ENCODE measurements at places on chromosomes 5 and 9. TPM values are rescaled to one million over a fixed set of nuclear protein-coding genes. Genes with fewer than 3 reads are reported as not detected.

DNA sequence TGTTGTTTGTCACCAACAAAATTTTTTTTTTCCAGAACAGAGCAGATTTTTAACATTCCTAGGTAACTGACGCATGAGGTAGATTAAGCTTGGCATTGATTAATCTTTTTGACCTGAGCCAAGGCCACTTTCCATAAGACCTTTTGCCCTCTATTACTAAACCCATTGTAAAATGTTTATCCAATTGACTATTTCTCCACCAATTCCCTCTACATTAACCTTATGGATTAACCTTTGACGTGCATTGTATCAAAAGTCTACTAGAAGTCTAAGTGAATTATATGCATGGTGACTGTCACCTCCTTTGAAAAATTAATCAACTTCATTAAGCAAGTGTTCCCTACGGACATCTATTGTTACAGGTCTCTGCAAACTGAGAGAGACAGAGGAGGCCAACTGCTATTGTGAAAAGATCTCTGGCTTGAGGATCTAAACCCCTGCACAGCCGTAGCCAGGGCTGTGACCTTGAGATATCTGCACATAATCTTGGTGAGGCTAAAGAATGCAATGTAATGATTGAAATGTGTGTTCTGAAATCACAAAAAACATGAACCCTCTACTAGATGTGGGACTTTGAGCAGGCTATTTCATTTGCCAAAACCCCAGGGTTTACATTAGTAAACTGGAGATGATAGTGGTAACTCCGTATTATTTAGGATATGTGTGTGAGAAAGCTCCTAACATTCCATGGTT lies 632.2 kb downstream of the TLR4 start:
- H3K4me1 ChIP-seq, result peaks cover 15% of the 10 kb centered on the region
- no peak for DNase-seq
- no peaks in the 10 kb centered on the region for H3K36me3 ChIP-seq
- H3K27me3 ChIP-seq, result no peaks in the 10 kb centered on the region
- no peak overlapping the region for H3K27ac ChIP-seq
- H3K4me3 ChIP-seq, result no peak overlapping the region

GRCh38 chr5:115796656-115797055 lies 19.8 kb downstream of the CDO1 start:
- no peaks in the 10 kb centered on the region for H3K4me1 ChIP-seq
- H3K27me3 ChIP-seq, result no peaks in the 10 kb centered on the region
- H3K27ac ChIP-seq, result no peak overlapping the region
- H3K36me3 ChIP-seq, result no peaks in the 10 kb centered on the region

DNA sequence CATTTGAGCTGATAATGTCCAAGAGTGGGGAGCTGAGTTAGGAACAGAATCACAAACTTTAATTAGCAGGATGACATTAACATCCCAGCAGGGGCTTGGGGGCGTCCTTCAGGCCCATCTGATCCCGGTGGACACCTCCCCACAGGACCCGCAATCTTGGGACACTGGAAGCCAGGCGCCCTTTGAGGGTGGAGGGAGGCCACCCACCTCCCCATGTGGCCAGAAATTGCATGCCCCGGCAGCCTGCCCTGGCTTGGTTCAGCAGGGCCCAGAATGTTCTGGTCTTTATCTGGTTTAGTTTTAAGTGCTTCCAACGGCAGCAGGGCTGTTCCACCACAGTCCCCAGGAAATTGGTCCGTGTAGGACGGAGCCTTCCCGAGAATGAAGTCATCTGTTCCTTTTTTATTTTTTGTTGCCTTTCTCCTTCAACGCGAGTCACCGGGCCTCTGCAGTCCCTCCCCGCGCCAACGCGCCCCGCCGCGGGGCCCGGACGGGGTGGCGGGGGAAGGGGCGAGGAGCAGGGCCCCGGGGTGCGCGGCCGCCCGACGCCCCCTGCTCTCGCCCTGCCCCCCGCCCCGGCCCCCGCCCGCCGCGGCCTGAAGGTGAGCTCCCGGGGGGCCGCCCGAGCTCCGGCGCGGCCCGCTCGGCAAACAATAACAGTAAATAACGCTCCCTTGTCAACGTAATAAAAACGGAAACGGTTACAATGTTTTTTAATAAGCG lies 207.9 kb downstream of the C9orf50 start:
- H3K27me3 ChIP-seq, result no peaks in the 10 kb centered on the region
- DNase-seq, result peak; percentile 58
- H3K36me3 ChIP-seq, result no peaks in the 10 kb centered on the region
- peaks cover 25% of the 10 kb centered on the region for H3K4me1 ChIP-seq
- peak overlapping the region; percentile 77 for H3K4me3 ChIP-seq

DNA sequence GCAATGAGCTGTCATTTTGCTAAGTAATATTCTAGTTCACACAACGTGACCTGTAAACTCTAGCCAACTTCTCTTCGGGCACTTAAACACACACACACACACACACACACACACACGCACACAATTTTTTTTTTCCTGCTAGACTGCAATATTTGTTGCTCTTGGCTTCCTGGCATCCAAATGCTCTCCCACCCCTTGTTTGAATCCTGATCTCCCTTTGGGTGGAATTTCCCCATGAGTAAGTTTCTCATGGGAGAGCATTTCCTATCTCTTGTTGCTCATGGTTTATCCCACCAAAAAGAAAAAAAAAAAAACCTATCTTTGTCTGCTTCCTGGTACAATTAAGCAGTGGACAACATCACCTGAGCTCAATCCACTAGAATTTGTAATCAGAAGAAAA lies 54.7 kb upstream of the TSLP start:
- no peak overlapping the region for H3K4me3 ChIP-seq
- peaks cover 9% of the 10 kb centered on the region for H3K4me1 ChIP-seq
- H3K36me3 ChIP-seq, result no peaks in the 10 kb centered on the region
- no peak overlapping the region for H3K27ac ChIP-seq

- DNase-seq, result no peak
- H3K27me3 ChIP-seq, result no peaks in the 10 kb centered on the region
- peaks cover 10% of the 10 kb centered on the region for H3K4me1 ChIP-seq
- H3K27ac ChIP-seq, result no peak overlapping the region
These were observed 605.4 kb downstream of the DNAH5 start for GRCh38 chr5:13339093-13339492.

- no peaks in the 10 kb centered on the region for H3K27me3 ChIP-seq
- peaks cover 13% of the 10 kb centered on the region for H3K4me1 ChIP-seq
These were observed 172.2 kb downstream of the TRPM3 start for GRCh38 chr9:70949239-70949638.

DNA sequence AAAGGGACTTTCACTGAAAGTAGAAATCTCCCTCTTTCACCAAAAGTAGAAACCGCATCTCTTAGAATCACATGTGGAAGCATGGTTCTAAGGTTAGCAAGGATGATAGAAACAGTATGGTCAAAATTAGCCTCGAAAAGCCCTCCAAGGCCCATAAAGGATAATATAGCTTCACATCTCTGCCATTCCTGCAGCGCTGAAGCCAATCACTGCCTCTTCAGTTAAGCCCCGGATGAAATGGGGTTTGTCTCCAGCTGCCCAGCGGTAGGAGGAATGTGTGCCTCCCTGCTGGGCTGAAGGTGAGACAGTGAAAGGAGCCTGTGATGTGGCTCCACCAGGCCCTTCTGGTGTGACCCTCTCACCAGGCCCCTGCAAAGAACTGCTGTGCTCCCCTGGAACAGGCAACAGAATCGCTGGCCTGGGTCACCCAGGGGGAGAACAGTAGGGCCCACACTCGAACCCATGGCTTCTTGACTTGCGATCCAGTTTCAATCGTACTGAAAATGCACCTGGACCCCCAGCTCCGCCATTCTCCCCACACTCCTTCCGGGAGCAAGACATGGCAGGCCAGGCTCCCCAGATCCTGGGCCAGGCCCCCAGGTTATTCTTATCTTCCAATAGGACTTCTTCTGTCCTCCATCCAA lies 47.2 kb downstream of the CAMK2A start:
- no peaks in the 10 kb centered on the region for H3K4me1 ChIP-seq
- no peak overlapping the region for H3K27ac ChIP-seq
- 0 out of 2 replicates have a peak, but pooled peaks cover 4% of the 10 kb centered on the region for H3K27me3 ChIP-seq
- no peak overlapping the region for H3K4me3 ChIP-seq
- no peaks in the 10 kb centered on the region for H3K36me3 ChIP-seq

- no peak overlapping the region for H3K27ac ChIP-seq
- H3K4me1 ChIP-seq, result no peaks in the 10 kb centered on the region
- DNase-seq, result no peak
- no peaks in the 10 kb centered on the region for H3K27me3 ChIP-seq
- H3K36me3 ChIP-seq, result no peaks in the 10 kb centered on the region
- H3K4me3 ChIP-seq, result no peak overlapping the region
These were observed 473.9 kb upstream of the CYLC2 start for GRCh38 chr9:102521097-102521755.

The FAM114A2 gene
- total RNA-seq, result 18.9 TPM

GRCh38 chr5:87008751-87009560 lies 258.7 kb upstream of the RASA1 start:
- H3K36me3 ChIP-seq, result no peaks in the 10 kb centered on the region
- DNase-seq, result no peak
- no peaks in the 10 kb centered on the region for H3K27me3 ChIP-seq
- H3K4me1 ChIP-seq, result no peaks in the 10 kb centered on the region
- no peak overlapping the region for H3K27ac ChIP-seq

Measured in PC-9 (cell line).